ENCODE measurements at places on chromosomes 13 and 19. TPM values are rescaled to one million over a fixed set of nuclear protein-coding genes. Genes with fewer than 3 reads are reported as not detected.

The CRX gene
- not detected for total RNA-seq

The ZNF415 gene
- total RNA-seq = 3.9 TPM

The PALM3 gene
- 0.18 TPM for total RNA-seq

The ZGLP1 gene
- total RNA-seq = 0.27 TPM
